ENCODE measurements at places on chromosomes 1 and 21. TPM values are rescaled to one million over a fixed set of nuclear protein-coding genes. Genes with fewer than 3 reads are reported as not detected.

The APOBEC4 gene
- not detected for total RNA-seq

The ZNF697 gene
- total RNA-seq, result 4.2 TPM

The CD34 gene
- total RNA-seq, result 23.9 TPM

- no peaks in the 10 kb centered on the region for H3K4me1 ChIP-seq
- H3K27me3 ChIP-seq, result no peaks in the 10 kb centered on the region
- no peak overlapping the region for H3K27ac ChIP-seq
These were observed 67.7 kb downstream of the MPZL1 start for GRCh38 chr1:167789501-167789900.

DNA sequence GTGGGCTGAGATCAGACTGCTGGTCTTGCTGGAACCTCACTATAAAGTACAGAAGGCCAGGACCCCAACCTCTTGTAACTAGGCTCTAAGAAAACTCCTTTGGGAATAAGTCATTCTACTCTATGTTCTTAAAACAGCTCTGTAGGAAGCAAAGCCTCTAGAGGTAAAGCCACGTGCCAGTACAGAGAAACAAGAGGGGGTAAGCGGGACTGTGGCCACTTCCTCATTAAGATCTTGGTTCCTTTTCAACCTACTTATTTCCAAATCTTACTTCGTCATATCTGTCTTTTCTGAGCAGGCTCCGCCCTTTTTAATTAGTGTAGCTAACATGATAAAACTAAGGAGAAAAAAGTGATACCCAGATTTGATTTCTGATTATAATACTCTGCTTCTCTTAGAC, 3.8 kb downstream of the NCSTN start:
- peaks cover 15% of the 10 kb centered on the region for H3K36me3 ChIP-seq
- no peaks in the 10 kb centered on the region for H3K27me3 ChIP-seq
- no peak for DNase-seq
- peaks cover 12% of the 10 kb centered on the region for H3K4me1 ChIP-seq

DNA sequence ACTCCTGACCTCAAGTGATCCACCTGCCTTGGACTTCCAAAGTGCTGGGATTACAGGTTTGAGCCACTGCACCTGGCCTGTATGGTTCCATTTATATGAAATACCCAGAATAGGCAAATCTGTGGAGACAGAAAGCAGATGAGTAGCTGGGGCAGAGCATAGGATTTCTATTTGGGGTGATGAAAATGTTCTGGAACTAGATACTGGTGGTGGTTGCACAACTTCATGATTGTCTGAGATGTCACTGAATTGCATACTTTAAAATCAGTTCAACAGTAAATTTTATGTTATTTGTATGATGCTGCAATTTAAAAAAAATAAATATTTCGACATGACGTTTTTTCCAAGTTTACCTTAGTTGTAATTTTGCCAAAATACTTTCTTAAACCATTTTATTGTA, 23.9 kb downstream of the ITSN1 start:
- H3K27me3 ChIP-seq, result no peaks in the 10 kb centered on the region
- H3K4me3 ChIP-seq, result no peak overlapping the region
- DNase-seq, result no peak
- H3K27ac ChIP-seq, result no peak overlapping the region
- H3K4me1 ChIP-seq, result peaks cover 21% of the 10 kb centered on the region
- no peaks in the 10 kb centered on the region for H3K36me3 ChIP-seq

- no peak overlapping the region for H3K27ac ChIP-seq
- H3K4me1 ChIP-seq, result no peaks in the 10 kb centered on the region
- no peak overlapping the region for H3K4me3 ChIP-seq
These were observed 36.0 kb upstream of the TENT5C start for GRCh38 chr1:117569856-117570255.

All from sigmoid colon (tissue), 7 donors.